ENCODE measurements at places on chromosomes 5 and 9.

- DNase-seq = no peak
Measured at GRCh38 chr9:26231391-26231790, 553.1 kb upstream of the TUSC1 start.

DNA sequence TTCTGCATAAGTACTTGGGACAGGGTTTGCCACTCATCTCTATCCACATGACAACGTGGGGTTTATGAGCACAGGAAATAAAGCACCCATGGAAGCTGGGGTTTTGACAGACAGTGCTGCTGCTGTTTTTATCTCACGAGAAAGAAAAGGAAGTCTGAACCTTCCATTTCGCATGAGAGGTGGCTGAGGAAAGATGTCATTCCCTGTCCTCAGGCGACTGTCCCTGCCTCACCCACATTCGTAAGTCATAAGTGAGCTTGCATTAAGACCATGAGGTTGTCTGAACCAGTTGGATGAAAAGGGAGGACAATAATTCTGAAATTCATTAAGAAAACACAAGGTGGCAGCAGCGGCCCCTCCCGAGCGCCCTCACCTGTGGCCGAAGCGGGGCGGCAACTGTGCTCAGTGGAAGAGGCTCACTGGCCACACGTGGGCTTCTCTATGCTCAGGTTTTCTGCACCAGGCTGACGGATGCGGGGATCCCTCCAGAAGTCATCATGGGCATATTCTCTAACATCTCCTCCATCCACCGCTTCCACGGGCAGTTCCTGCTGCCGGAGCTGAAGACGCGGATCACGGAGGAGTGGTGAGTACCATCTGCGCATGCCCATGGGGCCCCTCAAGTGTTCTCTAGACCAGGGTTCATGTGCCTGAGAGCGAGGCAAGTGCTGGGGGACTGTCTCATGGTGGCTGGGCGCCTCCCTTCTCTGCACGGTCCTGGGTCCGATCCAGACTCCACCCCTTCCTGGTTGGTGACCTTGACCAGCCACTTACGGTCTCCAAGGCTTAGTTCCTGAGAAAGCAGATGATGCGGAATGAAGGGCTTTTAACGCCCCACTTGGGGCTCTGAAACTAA lies 54.7 kb upstream of the SUSD3 start:
- DNase-seq = no peak

GRCh38 chr5:108124596-108124995 lies 257.3 kb downstream of the FBXL17 start:
- no peak for DNase-seq

- DNase-seq = no peak
Measured at GRCh38 chr5:40762705-40763104, 6.9 kb upstream of the TTC33 start.

DNA sequence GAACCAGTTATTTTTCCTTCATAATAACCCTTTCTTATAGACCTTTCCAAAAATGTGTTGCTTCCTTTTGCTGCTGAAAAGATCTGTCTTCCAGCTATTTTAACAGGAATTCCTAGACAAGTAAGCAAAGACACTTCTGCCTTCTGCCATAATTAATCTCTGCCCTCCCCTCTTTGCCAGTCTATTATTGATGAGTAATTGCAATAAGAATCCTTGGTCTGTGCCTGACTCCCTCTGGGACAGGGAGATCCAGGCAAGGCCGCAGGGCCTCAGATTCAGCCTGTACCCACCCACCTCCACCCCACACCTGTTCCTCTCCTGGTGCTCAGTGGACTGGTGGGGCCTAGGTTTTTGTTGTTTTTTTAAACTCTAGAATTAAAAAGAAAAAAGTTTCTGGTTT lies 8.3 kb downstream of the FOXD1 start:
- DNase-seq = no peak

DNA sequence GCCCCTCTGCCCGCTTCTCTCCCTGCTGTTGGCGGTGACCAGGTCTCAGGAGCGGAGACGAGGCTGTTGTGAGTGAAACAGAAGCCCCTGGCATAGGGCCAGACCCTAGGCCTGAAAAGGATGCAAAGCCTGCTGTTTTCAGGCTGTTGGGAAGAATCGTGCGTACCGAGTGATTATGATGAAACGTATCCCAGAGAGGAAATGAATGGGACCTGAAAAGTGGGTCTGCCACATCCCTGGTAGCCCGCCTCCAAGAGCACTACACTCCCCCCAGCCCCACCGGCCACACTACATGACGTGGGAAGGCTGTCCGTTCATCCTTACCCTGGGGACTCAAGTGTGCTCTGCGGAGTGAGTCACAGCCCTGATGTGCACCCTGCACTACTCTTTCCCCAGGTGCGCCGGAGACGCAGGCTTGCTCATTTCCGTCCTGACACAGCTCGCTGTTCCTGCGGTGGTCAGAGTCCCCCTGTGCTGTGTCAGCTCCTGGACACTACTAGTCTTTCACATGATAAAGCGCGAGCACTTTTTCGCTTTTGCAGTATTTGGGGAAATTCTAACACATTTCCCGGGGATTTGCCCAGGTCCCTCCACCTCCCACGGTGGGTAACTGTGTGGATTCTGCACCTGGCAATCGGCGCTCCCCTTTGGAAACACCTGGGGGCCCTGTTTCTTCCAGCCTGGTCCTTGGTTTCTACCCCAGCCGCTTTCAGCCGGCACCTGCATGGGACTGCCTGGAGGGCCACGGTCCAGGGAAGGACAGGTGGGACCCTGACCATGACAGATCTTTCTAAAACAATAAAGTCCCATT lies 91.5 kb downstream of the ANKRD33B start:
- DNase-seq = no peak

- DNase-seq = no peak
Measured at GRCh38 chr5:57493034-57493433, 10.4 kb upstream of the ACTBL2 start.

GRCh38 chr9:125886365-125886764 lies 139.2 kb downstream of the PBX3 start:
- DNase-seq = no peak

DNA sequence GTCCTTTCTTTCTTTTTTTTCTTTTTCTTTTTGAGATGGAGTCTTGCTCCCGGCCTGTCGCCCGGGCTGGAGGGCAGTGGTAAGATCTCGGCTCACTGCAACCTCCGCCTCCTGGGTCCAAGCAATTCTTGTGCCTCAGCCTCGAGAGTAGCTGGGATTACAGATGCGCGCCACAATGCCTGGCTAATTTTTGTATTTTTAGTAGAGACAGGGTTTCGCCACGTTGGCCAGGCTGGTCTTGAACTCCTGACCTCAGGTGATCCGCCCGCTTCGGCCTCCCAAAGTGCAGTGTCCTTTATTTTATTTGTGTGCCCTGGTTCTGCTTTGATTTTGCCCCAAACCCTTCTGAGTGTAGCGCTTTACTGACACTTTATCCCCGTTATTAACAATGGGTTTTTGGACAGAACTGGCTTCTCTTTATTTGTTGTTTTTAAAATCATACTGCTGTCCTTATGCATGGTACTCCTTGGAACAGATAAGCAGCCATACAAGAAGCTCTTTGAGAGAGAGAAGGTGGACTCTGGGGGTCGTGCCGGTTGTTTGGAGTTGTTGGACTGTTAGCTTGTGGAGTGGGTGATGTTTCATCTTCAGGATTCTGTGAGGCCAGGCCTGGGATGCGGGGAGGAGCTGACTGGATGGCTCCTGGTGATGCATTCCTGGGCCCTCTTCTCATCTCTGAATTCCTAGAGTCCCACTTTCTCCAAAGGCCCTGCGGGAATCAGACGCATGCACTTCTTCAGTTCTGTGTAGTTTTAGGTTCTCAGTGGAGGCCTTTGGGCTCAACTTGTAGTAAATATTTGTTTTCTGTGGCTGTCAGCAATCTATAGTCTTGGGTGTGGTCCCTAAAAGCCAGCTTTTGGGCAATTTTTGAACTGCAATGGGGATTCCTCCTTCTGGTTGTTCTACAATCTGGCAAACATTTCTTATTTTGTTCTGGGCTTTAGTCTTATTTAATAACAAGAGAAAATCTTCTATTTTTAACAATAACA lies 47.8 kb downstream of the PTTG1 start:
- no peak for DNase-seq

DNA sequence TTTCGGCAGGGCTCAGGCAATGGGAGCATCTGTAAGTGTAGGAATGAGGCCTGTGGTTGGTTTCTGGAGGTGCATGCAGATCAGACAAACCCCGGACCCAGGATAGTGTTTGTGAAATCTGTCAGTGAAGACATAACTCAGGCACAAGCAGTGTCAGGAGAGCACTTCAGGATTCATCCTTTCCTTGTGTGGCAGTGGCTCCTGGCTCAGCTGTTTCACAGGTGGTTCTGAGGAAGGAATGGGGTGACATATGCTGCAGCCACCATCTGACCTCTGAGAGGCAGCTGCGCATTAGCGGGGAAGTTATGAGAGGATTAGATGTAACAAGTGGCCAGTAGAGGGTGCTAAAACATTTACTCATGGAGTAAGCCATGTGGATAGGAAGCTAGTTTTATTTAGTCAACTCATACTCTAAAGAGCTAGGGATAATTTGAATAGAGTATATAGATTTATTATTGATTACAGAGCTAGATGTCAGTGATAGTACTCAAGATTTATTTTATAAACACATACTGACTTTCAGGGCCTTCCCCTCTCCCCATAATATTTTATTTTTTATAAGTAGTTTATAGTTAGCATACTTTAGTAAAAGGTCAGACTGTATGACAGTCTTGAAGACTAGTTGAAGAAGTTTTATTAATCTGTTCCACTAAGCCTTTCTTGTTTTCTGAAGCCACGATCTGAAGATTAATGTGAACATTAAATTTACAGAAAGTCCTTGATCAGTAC lies 28.4 kb downstream of the NNT start:
- DNase-seq = peak; percentile 51

DNA sequence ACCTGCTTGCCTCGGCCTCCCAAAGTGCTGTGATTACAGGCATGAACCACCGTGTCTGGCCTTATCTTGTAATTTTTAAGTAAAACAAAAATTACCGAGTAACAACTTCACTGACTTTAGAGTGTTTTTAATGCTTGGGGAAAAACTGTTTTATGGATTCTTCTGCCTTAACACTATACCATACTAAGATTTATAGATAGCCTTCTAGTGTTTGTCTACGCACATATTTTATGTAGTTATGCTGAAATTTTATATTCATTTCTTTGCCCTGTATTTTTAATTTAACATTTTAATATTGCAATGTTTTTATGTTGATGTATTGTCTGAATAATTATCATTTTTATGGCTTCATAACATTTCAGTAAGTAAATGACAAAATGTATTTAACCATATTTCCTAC lies 96.4 kb upstream of the FTMT start:
- DNase-seq = no peak

DNA sequence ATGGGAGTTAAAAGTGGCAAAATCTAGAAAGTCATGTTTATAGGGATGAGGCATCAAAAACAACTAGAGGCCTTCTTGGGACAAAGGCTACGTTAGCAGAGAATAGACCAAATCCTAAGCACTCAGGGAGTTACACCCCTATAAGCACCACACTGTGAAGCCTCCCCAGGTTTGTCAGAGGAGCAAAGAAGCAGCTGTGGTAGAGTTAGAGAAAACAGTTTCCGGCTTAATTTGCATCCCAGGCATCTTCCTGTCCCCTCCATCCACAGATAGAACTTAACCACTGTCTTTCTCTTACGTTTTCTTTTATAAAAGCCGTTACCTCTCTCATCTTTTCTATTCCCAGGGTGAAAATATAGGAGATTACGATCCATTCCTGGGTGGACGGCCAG lies 188.6 kb upstream of the KLF9 start:
- DNase-seq = no peak

- DNase-seq = no peak
Measured at GRCh38 chr5:1345876-1346626, 1.2 kb upstream of the CLPTM1L start.

Data from AG04449 (cell line).